Astrocyte (in vitro differentiated cells and primary cell): ENCODE measurements at places on chromosomes 2 and 18.

GRCh38 chr2:150371044-150371818 lies 116.2 kb downstream of the RND3 start:
- no peak for DNase-seq

GRCh38 chr2:189142893-189143759 lies 36.4 kb downstream of the COL5A2 start:
- no peak for DNase-seq

GRCh38 chr2:24209389-24210105 lies 34.7 kb downstream of the FAM228A start:
- DNase-seq: no peak

DNA sequence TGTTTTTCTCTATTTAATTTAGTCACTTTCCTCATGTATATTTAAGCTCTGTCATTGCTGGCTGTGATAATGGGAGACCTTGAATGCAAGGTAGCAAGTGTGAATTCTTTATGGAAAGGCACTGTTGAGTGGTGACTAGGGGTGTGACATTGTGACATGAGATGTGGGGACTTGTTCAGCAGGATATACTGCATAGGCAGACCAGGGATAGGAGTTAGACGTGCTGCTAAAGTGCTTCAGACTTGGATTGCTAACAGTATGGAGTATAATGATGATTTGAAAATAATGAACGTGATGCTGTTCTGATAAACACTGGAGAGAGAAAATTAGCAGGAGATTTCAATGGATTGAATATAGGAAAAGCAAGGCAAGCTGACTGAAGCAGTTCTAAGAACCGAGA lies 135.1 kb downstream of the NCOA1 start:
- DNase-seq: no peak

DNA sequence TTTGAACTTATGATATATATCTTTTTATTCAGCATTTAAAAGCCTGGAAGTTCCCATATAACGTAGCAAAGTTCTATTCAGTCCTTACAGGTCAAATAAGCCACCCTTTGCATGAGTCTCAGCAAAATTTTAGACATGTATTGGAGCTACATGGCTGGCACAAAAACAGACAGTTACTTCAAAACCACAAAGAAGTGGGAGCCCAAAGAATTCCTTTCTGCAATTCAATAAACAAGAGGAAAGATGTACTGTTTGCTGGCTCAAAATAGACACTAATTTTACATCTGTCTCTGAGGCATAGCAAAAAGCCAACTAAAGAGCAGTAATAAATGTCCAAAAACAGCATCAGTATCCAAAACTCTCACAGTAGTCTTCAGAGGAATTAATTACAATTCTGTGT lies 87.0 kb downstream of the ZEB2 start:
- DNase-seq: no peak
